ENCODE measurements at places on chromosomes 6 and 20. TPM values are rescaled to one million over a fixed set of nuclear protein-coding genes. Genes with fewer than 3 reads are reported as not detected.

The TNNC2 gene
- not detected for total RNA-seq

The HSD17B8 gene
- 21.1 TPM for total RNA-seq

The KCNB1 gene
- total RNA-seq: 0.09 TPM

The GNMT gene
- total RNA-seq: 1.2 TPM

The SAMD10 gene
- 16.2 TPM for total RNA-seq

The SLC26A8 gene
- not detected for total RNA-seq

The SIM1 gene
- total RNA-seq: not detected

The PXT1 gene
- 0.37 TPM for total RNA-seq

DNA sequence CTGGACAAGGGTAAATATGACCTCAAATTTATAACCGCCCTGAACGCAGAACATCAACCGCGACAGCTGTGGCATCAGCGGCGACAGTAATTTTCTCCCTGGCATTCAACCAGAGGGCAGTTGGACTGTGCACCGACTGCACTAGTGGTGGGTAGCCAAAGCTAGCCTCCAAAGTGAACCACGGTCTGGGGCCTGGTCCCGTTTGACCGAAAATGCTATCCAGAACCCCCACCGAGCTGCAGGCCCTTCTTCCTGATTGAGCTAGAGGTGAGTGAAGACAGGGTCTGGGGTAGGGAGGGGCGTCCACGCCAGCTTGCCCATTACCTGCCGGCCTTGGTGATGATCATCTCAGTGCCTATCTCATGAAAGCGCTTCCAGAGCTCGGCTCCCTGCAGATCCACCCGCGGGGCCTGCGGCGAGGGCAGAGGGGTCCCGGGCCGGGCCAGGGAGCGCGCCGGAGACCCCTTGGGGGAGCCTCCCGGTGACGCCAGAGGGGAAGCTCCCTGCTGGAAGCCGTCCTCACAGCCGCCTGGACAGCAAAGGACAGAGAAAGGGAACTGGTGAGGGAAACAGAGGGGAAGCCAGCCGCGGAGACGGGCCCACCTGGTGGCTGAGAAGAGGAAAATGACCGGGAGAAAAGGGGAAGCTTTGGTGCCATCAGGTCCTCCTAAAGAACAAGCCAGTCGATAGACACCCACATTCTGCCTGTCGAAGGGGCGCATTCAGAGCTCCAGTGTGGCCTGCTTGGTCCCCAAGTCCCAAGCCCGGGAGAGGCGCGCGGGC is 2.0 kb downstream of the TBX18 start:
- peaks cover 6% of the 10 kb centered on the region for H3K4me1 ChIP-seq
- H3K27ac ChIP-seq: no peak overlapping the region
- peaks cover 5% of the 10 kb centered on the region for H3K36me3 ChIP-seq
- H3K4me3 ChIP-seq: no peak overlapping the region
- no peak for DNase-seq
- peaks cover 77% of the 10 kb centered on the region for H3K27me3 ChIP-seq

DNA sequence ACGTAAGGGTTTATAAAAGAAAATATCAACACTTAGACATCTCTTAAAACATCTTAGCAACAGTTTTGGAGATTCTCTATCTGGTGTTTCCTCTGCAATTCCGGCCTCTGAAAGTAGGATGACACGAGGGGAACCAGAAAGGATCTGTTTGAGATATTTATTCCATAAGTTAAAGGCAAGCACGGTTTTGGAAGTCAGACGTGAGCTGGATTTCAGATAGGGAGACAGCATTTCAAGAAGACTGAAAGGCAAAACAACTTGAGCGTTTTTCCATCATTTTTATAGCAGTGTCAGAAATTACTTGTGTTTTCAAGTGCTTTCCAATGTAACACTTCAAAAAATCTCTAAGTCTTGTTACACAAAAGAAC is 52.9 kb upstream of the BTN3A2 start:
- H3K36me3 ChIP-seq: no peaks in the 10 kb centered on the region
- DNase-seq: no peak
- peak overlapping the region; percentile 76 for H3K4me3 ChIP-seq
- peaks cover 41% of the 10 kb centered on the region for H3K4me1 ChIP-seq

GRCh38 chr20:41563087-41563486 is 55.1 kb downstream of the CHD6 start:
- no peak for DNase-seq
- H3K4me3 ChIP-seq: no peak overlapping the region
- peaks cover 20% of the 10 kb centered on the region for H3K36me3 ChIP-seq
- peaks cover 1% of the 10 kb centered on the region for H3K4me1 ChIP-seq

- H3K36me3 ChIP-seq: no peaks in the 10 kb centered on the region
- no peaks in the 10 kb centered on the region for H3K4me1 ChIP-seq
- H3K27ac ChIP-seq: no peak overlapping the region
- H3K4me3 ChIP-seq: no peak overlapping the region
- no peaks in the 10 kb centered on the region for H3K27me3 ChIP-seq
- no peak for DNase-seq
Observed at GRCh38 chr6:19597809-19598320, 239.3 kb upstream of the ID4 start.

DNA sequence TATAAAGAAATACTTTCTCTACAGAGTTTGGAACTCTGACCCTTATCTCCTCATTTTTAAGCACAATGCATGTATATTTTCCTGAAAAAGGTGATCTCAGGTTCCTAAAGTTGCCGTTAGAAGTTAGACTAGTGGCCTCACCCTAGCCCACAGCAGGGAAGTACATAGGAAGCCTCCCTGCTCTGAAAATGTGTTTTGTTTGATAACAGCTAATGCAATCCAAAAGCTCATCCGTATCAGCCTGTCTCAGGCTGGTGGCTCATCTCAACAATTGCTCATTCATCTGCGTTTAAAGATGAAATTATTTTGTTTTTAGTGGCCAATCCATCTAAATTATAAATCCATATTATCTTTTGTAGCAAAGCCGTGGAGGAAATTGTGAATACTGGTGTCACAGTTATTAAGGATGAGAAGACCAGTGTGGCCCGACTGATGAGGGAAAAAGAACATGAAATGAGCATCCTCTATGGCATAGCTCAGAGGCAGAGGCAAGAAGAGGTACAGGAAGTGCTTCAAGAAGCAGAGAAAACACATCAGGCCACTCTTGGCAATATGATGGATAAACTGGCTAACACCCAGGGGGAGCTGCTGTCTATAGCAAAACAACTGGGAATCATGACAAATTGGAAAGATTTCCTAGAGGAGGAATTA is 20.1 kb downstream of the C6orf163 start:
- no peaks in the 10 kb centered on the region for H3K27me3 ChIP-seq
- no peak overlapping the region for H3K27ac ChIP-seq
- DNase-seq: no peak
- H3K4me3 ChIP-seq: no peak overlapping the region
- H3K4me1 ChIP-seq: no peaks in the 10 kb centered on the region

GRCh38 chr20:38271608-38272120 is 11.1 kb upstream of the KIAA1755 start:
- H3K36me3 ChIP-seq: no peaks in the 10 kb centered on the region
- H3K4me3 ChIP-seq: no peak overlapping the region
- H3K4me1 ChIP-seq: no peaks in the 10 kb centered on the region
- no peak overlapping the region for H3K27ac ChIP-seq
- DNase-seq: no peak

DNA sequence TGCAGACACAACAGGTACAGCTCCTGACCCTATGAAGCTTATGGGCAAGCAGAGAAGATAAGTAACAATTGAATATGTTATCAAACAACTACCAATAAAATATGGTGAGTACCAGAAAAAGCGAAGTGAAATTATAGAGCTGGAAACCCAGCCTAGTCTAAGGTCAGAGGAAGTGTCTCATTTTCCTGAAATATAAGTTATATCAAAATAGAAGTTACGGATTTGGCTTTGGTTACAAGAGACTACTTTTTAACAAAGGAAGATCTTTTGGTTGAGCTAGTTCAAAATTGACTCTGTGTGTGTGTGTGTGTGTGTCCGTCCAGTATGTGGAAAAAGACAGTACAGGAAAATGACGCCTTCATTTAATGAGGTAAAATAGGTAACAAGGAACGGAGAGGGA is 8.9 kb downstream of the STX11 start:
- no peak overlapping the region for H3K4me3 ChIP-seq
- no peaks in the 10 kb centered on the region for H3K27me3 ChIP-seq
- no peak for DNase-seq

DNA sequence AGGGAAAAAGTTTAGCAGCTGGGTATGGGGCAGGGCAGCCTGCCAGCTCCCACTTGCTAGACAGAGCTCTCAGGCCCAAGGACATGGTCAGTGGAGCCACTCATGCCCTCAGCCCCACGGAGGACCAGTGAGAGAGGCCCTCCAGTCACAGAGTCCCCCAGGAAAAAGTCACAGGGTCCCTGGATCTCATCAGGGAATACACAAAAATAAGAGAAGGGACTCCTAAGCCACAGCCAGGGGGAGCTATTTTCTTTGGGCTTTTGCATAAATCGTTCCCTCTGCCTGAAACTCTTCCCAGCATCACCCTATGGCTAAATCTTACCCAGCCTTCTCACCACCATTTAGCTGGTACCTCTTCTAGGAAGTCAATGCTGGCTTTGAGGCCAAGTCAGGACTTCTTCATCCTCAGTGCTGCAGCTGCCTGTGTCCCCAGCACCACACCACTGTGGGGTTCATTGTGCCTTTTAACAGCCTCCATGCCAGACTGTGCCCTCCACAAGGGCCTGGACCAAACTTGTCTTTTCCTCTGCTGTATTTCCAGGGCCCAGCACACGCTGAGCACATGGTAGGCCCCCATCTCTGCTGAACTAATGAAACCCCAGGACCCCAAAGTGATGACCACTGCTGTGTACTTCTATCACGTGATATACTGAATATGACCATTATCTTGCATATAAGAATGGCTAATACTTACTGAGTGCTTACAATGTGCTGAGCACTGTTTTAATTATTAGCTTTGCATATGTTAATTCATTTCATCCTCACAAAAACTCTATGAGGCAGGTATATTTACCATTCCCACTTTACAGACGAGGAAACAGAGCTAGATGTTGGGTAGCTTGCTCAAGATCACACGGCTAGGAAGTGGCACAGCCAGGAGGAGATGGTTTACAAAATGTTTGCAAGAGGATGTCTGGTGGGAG is 2.0 kb downstream of the ZNF335 start:
- DNase-seq: no peak
- H3K36me3 ChIP-seq: peaks cover 5% of the 10 kb centered on the region
- H3K4me3 ChIP-seq: peak overlapping the region; percentile 84
- no peaks in the 10 kb centered on the region for H3K27me3 ChIP-seq

- no peak overlapping the region for H3K4me3 ChIP-seq
- H3K4me1 ChIP-seq: no peaks in the 10 kb centered on the region
- H3K27me3 ChIP-seq: peaks cover 4% of the 10 kb centered on the region
Observed at GRCh38 chr6:42507901-42508300, 55.9 kb upstream of the UBR2 start.

GRCh38 chr6:111732390-111732789 is 126.7 kb upstream of the TRAF3IP2 start:
- DNase-seq: no peak
- H3K4me1 ChIP-seq: peaks cover 30% of the 10 kb centered on the region
- no peaks in the 10 kb centered on the region for H3K27me3 ChIP-seq
- H3K27ac ChIP-seq: no peak overlapping the region

GRCh38 chr6:23137611-23138010 is 568.2 kb downstream of the HDGFL1 start:
- H3K4me1 ChIP-seq: no peaks in the 10 kb centered on the region
- no peak overlapping the region for H3K27ac ChIP-seq
- H3K36me3 ChIP-seq: no peaks in the 10 kb centered on the region
- no peak overlapping the region for H3K4me3 ChIP-seq

GRCh38 chr6:112939563-112939962 is 592.4 kb downstream of the RFPL4B start:
- no peak overlapping the region for H3K4me3 ChIP-seq
- no peaks in the 10 kb centered on the region for H3K27me3 ChIP-seq
- no peak for DNase-seq
- H3K36me3 ChIP-seq: no peaks in the 10 kb centered on the region

DNA sequence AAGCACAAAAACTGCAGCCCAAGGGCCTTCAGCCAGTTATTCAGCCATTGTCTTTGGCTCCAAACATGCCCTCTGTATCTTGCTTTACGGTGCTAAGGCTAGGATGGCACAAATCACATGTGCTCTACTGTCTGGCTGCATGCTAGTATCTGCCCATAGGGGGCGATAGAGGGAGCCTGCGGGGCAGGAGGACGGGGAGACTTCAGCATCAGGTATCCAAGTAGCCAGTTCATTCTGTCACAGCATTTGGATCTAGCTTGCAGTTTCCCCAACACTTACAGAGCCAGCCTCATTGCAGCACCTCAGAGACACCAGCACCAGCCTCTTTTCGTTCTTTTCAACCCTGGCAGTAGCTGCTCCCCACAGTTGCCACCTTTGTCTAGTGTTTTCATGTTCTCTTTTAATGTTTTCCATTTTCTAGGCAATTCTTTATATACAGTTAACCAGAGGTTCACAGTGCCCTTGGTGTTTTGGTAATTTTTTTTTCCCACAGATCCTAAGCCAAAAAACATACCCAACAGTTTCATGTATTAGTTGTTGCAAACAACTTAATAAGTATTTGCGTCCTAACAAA is 705.9 kb downstream of the PTPRT start:
- H3K36me3 ChIP-seq: no peaks in the 10 kb centered on the region
- H3K27me3 ChIP-seq: no peaks in the 10 kb centered on the region
- no peak overlapping the region for H3K27ac ChIP-seq
- DNase-seq: no peak
- no peaks in the 10 kb centered on the region for H3K4me1 ChIP-seq

DNA sequence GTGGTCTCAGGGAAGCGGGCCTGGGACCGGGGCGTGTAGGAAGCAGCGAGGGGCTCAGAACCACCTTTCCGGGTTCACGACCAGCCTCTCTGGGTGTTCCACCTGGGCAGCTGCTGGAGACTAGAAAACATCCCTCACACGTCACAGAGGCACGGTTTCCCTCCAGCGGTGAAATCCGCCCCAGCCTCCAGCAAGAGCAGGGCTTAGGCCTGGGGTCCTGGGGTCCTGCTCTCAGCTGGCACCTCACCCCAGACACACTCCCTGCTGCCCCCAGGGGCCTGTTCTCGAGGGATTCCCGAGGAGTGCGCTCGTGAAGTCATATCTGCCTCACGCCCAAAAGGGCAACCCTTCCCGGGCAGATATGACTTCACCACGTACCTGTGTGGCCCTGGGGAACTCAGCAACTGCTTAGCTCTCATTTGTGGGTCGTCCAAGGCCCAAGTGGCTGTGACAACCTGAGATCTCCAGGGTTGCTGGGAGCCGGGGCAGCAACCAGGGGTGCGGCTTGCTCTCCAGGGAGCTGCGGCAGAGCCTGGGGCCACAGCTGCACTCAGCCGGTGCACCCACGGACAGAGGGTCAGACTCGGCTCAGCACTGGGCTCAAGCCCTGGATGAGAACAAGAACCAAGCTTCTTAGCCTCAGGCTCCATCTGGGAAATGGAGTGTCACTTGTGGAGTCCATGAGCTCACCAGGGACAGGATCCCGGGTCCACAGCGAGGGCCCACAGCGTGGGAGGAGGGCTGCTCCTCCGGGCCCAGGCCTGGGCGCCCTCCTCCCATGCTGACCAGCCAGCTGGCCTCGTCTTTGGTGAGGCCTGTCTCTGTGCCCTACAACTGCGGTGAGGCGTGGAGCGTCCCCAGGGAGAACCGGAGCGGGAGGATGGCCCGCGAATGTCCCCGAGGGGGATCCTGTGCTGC is 661 bp downstream of the FNDC11 start:
- peaks cover 15% of the 10 kb centered on the region for H3K27me3 ChIP-seq
- H3K4me3 ChIP-seq: peak overlapping the region; percentile 52
- no peak for DNase-seq
- H3K4me1 ChIP-seq: peaks cover 7% of the 10 kb centered on the region
- no peak overlapping the region for H3K27ac ChIP-seq
